Posterior vena cava (tissue), 2 donors: ENCODE measurements at places on chromosomes 6 and 20.
A peak's percentile ranks its signal among the peaks of the same experiment; 100 is the strongest.

DNA sequence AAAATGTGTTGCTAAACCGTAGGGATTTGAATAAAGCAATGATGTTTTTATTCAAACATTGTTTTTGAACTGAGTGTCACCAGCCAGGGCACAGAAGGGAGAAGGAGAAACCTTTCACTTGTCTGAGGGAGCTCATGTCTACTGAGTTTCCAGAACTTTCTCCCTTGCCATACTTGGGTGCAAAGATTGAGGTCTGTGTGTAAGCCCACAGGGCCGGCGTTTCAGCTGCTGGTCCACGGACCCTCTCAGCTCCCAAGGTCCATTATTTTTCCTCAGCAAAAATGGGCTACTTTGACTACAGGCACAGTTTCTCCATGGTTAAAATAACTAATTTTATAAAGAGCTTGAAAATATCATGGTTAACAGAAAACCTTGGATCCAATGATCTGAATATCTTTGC, 32.6 kb downstream of the PSMG4 start:
- DNase-seq: peak; percentile 29

DNA sequence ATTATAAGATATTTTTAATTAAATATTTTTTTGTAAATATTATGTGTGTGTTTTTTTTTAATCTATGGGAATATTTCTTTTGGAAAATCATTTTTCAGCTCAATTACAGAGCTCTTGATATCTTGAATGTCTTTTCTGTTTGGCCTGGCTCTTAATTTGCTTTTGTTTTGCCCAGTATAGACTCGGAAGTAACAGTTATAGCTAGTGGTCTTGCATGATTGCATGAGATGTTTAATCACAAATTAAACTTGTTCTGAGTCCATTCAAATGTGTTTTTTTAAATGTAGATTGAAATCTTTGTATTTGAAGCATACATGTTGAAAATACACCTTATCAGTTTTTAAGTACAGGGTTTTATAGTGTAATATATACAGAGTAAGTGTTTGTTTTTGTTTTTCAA, 2.6 kb downstream of the ID4 start:
- no peak for DNase-seq

DNA sequence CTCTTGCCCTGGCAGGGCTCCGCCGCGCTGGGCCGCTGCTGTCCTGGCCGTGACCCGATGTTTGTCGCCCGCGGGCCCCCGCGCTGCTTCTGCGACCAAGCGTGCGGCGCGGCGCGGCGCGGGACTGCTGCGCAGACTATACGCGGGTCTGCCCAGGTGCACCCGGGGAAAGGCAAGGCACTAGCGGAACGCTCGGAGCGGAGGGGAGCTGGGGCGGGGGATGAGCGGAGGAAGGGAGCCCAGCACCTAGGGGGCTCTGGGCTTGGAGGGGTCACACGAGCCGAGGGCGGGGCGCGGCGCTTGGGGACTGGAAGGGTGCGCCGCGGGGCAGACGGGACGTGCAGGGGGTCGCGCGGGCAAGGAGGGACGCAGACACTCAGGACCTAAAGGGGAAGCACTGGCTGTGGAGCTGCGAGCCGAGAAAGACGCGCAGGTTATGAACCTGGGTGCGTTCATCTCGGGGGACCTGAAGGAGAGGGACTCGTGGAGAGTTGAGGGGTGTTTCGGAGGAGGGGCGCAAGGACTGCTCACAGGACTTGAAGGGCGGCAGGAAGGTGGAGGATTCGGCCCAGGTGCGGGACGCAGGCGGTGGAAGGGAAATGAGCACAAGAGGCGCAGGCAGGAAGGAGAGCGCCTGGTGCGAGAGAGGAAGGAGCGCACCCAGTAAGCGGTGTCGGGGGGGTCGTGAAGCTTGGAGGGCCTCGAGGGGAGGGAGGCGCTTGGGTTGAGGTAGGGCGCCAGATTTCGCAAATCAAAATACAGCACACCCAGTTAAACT, 40.8 kb upstream of the ZNFX1 start:
- DNase-seq: no peak

DNA sequence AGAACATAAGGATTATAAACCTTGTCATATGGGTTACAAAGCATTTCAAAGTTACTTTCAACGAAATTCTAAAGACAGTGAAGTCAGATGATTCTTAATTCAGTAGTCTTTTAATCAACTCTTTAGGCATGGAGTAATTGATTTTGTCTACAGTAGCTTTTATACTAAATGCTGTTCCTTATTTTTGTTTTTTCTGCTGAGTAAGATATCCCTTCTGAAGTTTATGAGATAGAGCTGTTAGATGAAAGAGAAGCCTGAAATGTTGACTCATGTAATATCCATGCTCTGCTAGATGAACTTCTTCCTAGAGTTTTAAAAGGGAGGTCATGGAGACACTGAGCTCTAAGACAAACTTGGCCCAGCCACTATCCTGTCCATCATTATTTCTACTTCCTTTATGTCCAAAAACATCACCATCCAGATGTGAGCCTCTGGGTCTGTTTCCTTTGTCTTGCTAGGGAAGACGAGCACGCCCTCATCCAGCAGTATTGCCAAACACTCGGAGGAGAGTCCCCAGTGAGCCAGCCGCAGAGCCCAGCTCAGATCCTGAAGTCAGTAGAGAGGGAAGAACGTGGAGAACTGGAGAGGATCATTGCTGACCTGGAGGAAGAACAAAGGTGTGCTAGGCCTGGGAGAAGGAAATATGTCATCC, 550.3 kb downstream of the UTRN start:
- no peak for DNase-seq

DNA sequence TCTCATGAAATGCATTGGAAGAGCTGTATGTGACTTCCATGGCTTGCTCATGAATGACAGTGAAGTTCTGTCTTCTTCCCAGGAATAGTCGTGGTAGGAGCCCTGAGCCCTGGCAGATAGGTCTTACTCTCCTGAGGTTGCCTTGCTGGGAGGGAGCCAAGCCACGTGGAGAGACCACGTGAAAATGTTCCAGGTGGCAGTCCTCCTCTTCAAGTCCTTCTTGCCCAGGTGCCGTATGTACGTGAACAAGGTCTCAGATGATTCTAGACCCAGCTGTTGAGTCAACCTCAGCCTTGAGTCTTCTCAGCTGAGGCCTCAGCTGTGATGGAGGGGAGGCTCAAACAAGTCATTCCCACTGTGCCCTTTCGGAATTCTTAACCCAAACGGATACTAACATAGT, 192.4 kb upstream of the PRDM1 start:
- no peak for DNase-seq
